ENCODE measurements at places on chromosomes 7 and 10.
A peak's percentile ranks its signal among the peaks of the same experiment; 100 is the strongest.

- no peak for DNase-seq
These were observed 10.5 kb downstream of the LIPA start for GRCh38 chr10:89241026-89241425.

DNA sequence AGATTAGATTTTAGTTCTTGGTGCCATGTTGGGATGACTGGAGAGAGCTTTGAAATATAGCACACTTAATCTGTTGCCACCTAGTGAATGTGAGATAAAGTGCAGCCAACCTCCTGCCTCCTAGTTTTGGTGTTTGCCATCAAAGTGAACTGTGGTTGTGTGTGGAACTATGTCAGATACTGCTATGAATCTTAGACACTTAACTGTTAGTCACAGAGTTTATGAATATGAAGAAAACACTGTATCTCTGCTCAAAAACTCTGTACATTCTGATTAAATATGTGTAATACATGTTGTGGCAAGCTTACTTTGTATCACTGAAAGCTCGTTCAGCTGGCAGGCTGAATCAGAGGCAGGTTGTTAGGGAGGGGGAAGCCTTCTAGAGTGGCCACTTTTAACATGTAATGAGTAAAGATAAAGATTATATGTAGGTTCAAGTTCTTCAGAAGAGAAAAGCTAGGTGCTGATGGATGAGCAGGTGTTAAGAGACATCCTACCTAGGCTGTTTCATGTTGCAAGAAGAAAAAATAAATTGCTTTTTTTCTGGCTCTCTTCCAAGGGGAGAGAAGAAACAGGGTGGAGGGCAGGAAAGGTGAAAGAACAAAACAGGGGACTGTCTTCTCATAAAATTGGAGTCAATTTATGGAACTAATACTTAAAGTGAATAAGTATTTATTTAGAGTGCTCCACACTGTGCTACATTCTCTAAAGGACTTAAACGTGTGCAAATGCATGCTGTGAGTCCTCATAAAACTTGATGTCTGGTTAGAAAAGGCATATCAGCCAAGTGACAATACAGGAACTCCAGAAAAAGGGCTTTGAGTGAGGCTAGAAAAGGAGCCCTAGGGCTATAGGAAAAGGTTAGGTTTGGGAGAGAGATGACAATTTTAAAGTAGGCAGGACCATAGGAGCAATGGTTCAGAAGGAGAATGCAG is 14.1 kb upstream of the LAMB1 start:
- DNase-seq: peak; percentile 66

DNA sequence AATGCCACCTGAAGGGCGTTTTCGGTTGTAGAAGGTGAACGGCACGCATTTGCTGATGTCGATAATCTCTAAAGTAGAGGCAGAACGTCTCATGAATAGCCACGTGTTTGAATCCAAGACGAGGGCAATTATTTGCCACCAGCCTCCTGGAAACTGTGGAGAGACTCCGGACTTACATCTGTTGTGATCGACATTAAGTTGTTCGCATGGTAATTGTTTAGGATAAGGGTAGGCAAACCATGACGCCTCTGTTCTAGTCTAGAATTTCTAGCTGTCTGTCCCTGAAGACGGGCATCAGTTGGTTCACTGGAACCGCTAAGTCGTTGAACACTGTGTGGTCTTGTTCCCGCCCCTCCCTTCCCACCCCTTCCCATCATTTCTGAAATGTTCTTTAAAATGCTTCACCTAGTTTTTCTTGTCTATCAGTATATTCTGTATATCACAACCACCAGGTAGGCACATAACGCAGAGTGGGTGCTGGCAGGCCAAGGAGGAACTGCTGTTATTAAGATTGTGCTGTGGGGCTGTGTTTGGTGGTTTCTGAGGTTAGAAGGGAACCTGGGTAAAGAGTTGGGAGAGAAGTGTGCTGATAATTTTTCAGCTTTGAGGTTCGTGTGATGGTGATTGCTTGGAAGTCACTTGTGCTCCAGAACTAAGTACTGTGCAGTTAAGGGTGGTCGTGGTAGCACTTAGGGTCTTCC is 1.2 kb downstream of the UBE3C start:
- no peak for DNase-seq

DNA sequence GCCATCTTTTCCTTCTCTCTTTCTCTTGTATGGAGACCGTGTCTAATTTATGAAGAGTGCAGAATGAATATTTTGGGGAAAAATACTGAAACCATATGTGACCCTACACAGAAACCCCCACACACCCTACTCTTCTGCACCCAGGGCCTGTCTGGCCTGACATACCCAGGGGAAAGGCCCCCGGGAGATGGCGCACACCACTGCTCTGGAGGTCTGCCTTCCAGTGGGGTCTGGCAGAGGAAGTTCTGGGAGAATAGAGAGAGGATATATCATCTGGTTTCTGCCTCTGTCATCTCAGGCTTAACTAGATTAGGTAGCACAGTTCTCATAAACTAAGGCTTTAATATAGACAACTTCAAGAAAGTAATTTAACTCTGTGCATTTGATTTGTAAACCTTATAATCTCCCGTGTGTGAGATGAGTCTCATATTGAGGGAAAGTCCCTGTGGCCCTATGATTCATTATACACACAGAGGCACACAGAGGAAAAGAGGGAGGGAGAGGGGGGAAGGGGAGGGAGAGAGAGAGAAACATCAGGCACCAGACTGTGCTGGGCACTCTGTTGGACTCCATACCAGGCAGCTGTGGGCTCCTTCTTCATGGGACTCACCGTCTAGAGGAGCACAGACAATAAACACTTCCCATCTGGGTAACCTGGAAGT is 123.3 kb downstream of the AOAH start:
- DNase-seq: peak; percentile 60

DNA sequence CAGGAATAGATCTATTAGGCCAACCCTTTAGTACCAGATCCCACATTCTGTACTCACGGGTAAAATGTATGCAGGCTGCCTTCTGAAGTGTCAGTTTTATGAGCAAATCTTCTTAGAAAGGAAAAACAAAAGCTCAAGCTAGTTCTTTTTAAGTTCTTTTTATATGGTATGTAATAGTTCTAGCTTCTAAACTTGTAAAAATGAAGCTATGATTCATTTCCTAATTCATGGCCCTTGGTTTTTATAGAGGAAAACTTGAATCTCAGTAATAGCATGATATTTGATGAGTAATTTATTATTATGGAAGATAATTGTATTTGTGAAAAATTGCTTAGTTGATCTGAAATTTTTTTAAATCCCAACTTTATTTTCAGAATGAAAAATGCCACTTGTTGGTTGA is 54.3 kb downstream of the SLK start:
- no peak for DNase-seq

DNA sequence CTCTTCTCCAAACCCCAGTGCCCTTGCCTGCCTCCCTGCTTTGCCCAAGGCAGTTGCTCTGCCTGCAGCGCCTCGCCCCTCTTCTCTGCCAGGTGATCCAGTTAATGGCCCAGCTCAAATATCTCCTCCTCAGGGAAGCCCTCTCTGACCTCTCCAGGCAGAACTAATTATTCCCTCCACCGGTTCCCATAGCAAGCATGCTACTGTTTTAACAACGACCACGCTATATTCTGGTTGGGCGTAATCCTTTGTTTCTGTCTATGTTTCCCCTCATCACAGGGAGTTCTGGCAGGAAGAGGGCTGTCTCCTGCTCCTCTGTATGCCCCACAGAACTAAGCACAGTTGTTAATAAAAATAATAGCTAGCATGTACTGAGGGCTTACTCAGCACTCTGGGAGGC is 36.8 kb upstream of the R3HCC1L start:
- no peak for DNase-seq

DNA sequence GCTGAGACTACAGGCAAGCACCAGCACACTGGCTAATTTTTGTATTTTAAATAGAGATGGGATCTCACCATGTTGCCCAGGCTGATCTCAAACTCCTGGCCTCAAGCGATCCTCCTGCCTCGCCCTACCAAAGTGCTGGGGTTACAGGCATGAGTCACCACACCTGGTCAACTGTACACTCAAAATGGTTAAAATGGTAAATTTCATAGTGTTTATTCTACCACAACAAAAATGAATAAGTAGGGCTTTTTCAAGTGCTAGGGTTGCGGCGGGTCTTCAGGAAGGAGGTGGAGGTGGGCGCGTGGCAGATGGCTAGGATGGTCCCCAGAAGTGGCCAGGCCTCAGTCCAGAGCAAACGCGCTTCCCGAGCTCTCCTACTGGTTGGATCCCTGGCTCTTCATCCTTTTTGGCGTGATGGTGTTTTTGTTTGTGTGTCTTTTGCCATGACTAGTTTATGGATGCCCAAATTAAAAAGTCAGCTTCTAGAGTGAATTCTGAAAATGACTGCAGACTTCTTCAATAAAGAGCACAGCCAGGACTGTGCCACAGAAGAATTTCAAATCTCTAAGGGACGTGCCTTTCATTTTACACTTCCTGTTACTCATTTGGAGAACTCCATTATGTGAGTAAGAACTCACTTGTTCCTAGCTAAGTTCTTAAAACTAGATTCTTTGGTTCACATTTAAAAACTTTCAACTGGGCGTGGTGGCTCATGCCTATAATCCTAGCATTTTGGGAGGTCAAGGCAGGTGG is 73.9 kb downstream of the TMEM130 start:
- DNase-seq: no peak
